Colonic mucosa (tissue), 4 donors: ENCODE measurements at places on chromosomes 5 and 9. TPM values are rescaled to one million over a fixed set of nuclear protein-coding genes. Genes with fewer than 3 reads are reported as not detected.

Gene PTGS1
- total RNA-seq, result 26.7 TPM

Gene AKNA
- 26.9 TPM for total RNA-seq

DNA sequence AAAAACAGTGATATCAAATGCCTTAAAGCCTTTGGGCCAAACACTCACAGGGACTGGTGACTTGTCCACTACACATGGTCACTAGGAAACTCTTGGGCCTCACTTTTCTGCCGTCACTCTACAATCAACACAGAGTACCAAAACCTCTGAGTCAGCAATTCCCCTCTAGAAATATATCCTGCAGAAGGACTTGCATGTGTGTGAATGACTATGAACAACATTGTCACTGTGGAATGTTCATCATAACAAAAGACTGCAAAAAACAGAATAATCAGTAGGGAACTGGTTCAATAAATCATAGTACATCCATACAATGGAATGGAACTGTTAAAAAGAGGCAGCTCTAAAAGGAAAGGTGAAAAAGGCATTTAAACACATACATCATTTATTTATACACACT lies 44.1 kb upstream of the SMU1 start:
- DNase-seq, result no peak

GRCh38 chr5:150508277-150508640 lies 328 bp downstream of the NDST1 start:
- no peak for DNase-seq

DNA sequence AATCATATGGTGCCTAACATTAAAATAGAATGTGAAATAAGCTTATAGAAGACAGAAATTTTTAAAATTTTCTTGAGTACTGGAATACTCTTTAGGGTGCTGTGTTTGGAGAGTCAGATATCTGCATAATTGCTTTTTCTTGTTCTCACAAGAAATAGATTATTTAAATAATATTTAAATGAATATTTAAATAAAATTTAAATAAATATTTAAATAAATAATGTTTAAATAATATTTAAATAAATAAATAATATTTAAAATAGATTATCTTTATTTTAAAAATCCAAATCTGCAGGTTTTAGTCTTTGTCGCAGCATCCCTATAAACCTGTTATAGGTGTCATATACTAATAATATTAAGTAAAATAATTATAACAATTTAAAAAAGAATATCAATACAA lies 1589.4 kb downstream of the MAT2B start:
- DNase-seq, result no peak

DNA sequence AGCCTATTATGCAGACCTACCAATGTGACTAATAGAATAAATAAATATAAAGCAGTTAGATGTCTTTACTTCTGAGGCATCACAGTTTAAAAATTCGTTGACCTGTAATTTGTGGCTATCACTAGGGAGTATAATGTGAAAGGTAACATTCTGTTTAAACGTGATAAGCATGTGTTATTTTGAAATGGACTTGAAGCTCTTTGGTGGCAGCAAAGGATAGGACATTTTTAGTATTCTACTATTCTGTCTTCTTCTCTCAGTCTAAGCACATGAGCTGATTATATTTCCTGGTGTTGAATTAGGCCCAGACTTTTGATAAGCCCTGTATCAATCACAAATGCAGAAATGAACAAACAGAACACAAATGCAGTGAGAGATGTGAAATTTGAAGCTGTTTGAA lies 974.0 kb upstream of the CDH10 start:
- no peak for DNase-seq
